ENCODE measurements at places on chromosomes 11 and 22.
A peak's percentile ranks its signal among the peaks of the same experiment; 100 is the strongest.

DNA sequence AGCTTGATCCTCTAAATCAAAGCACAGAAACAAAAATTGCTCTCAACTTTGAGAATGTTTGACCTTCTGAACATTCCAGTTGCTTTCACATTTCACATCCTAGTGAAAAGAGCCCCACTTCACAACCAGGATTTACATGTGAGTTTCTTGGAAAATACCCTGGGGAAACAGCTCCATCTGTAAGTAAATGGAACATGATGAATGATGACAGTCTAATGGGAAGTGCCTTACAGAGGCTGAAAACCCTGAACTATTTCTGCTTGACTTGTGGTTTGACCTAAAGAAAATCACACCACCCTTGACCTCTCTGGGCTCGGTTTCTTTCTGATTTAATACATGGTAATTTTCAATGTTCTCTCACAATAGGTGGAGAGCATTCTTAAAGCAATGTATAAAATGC is 499.4 kb upstream of the API5 start:
- DNase-seq: no peak

DNA sequence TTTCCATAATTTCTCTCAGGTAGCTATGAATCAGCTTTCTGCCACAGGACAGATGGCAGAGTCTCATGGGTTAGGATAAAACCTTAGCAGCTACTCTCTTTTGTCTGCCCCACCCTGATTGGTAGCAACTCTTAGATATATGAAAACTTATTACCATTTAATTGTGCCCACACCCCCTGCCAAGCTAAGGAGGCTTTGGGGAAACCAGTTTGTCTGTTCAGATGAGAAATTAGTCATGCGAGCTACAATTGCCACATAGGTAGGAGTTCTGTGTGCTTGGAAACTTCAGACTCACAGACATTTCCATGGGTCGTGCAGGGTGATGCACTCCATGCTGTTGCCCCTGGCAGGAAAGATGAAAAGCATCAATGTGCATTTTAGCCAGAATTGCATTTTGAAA is 39.9 kb downstream of the CD44 start:
- no peak for DNase-seq

- DNase-seq: no peak
These were observed 78.9 kb upstream of the TBCEL start for GRCh38 chr11:120945042-120945441.

GRCh38 chr11:72631806-72632731 is 42.2 kb downstream of the PDE2A start:
- no peak for DNase-seq

DNA sequence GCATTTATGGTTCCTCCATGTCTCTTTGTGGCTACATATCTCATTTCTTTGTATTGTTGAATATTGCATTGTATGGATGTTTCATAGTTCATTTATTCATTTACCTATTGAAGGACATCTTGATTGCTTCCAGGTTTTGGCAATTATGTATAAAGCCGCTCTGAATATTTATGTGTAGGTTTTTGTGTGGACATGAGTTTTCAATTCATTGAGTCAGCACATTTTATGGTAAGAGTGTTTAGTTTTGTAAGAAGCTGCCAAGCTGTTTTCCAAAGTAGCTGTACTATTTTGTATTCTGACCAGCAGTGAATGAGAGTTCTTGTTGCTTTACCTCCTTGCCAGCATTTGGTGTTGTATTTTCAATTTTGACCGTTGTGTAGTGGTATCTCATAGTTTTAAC is 39.2 kb downstream of the KDM2A start:
- DNase-seq: no peak

DNA sequence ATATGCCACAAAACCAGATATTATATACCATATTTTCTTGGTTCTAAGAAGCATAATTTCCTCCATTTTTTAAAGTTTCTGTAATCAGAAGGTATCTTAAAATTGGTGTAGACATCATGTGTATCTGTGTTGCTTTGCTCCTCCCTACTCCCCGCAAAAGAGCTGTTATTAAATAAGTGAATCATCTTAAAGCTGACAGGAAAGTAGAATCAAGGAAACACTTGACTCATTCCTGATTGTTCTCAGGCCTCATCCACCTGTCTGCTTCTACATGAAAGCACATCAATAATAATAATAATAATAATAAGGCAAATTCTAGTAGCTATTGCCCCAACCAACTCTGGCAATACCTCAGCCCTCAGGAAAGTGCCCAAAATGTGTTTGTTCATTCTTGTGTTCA is 26.2 kb upstream of the GUCY1A2 start:
- DNase-seq: no peak

DNA sequence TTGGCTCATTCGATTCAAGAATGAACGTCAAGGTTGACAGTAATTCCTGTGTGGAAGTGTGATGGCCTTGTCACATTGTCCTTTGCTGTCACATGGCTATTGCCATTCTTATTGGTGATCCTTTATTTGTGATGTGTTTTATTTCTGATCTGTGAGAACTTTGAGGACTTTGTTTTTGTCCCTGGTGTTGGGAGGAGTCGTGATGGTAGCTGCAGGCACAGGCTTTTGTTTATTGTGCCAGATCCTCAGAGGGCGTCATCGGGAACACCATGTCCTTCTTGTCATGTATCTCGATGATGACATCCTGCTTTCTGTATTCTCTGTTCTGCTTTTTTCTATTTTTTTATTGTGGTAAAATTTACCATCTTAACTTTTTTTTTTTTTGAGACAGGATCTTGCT is 5.6 kb downstream of the PICK1 start:
- DNase-seq: no peak

- no peak for DNase-seq
These were observed 62.6 kb upstream of the WT1 start for GRCh38 chr11:32497951-32498350.

DNA sequence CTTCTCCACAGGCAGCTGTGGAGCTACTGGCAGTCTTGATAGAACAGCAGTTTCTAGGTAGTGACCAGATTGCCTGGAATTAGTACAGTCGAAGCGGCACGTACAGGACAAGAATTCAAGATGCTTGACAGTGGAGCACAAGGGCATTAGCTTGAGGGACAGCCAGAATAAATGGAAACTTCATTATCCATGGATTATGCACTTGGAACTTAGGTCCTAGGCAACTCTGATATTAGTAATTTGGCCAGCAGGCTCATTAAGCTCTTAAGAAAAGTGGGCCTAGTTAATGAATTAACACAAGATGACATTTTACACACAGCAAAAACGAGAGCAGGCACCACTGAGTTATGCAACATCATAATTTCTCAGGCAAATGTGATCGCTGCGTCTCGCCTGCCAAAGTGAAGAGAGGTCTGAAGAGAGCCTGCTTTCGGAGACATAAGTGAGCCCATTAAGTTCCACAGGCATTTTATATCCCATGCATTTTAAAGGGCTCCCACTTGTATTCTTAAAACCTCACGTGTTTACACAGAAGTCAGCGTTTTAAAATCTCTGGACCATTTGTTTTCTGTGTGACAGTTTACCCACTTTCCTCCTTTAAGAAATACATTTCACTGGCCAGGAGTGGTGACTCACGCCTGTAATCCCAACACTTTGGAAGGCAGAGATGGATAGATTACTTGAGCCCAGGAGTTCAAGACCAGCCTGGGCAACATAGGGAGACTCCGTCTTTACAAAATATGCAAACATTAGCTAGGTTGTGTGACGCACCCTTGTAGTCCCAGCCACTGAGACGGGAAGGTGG is 66.2 kb downstream of the COMMD9 start:
- no peak for DNase-seq

DNA sequence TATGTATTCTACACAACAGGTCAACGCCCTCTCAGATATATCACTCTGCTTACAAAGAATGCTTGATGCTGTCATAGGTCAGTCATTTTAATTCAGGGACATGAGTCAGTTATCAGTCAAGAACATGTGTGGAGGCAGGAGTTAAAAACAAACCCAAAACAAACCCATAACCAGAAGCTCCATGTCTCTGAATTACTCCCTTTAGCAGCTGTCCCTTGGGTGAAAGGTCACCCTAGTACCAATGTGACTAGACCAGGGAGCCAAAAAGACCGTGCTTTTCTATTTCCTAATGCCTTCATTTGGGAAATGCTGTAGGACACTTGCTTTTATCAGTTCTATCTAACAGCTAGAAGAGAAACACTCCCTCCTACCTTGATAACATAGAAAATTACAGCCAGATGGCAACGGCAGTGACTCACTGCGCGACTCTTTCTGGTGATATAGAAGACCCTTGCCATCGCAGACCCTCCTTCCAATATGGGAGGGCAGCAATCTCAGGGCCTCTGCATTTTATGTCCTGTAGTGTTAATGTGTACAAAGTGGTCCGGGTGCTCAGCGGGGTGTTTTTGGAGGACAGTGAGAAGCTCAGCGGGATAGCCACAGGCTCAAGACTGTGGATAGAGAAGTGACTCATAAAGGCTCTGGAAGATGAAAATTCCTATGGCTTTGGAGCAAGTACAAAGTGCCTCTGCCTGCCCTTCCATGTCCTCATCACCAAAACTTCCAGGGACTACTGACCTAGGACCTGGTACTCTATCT is 24.8 kb downstream of the APOL5 start:
- DNase-seq: no peak

DNA sequence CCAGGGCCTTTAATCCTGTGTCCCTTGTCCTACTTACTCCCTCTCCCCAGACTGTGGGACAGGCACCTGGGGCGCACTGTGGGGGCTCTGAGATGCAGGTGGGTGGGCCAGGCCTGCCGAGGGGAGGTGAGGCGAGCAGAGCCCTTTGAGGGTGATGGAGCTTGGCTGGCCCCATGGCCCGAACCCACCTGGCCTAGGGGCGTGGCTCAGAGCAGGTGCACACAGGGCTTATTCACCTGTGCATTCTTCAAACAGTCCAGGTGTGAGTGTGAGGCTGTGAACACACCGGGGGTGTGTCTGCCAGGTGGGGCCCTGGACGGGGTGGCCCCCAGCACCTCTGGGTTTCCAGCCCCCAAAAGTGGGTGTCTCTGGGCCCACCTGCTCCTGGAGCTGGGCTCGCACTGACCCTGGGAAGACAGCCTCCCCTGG is 9.0 kb upstream of the MUC5AC start:
- DNase-seq: no peak

DNA sequence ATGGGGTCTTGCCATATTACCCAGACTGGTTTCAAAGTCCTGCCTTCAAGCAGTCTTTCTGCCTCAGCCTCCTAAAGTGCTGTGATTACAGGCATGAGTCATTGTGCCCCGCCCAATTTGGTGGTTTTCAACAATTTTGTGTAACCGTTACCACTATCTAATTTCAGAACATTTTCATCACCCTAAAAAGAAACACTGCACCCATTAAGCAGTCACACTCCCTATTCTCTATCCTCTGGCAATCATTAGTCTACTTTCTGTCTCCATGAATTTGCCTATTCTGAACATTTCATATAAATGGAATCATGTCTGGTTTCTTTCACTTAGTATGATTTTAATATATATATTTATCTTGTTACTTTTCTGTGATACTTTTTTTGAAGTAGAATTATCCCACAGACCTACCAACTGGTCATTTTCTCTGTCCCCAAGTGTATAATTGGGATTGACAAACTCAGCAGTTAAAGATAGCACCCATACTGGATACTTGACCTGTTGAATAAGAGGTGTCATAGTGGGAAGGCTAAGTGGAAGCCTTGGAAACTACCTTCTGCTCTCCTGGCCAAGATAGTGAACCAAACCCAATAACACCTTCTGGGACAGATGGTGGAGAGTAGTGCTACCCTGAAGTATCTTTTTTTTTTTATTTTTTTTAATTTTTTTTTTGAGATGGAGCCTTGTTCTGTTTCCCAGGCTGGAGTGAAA is 64.8 kb downstream of the STIM1 start:
- DNase-seq: peak; percentile 45

DNA sequence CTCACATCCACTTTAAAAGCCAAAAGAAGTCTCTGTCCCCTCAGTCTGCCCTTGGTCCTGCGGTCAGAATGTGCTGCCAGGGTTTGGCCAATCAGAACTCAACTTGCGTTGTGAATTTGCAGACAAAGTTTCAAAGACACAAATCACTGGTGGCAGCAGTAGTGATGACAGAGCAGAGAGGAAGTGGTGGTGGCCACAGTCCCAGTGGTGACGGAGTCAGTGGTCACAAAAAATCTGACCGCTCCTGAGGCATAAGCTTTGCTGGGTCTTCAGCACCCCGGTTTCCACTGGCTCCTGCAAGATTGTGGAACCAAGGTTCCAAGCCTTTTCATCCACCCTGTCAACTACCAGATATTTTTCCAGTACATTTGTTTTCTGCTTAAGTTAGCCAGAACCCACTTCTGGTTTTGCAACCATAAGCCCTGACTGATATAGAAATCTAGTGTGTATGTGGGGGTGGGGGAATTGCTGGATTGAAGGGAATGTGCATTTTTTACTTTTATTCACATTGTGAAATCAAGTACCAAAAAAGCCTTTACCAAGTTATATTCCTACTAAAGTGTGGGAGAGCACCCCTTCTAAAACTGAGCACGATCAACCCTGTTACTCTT is 112.3 kb downstream of the TMPRSS5 start:
- no peak for DNase-seq

GRCh38 chr22:30472994-30473720 is 1.3 kb upstream of the SEC14L3 start:
- DNase-seq: no peak

DNA sequence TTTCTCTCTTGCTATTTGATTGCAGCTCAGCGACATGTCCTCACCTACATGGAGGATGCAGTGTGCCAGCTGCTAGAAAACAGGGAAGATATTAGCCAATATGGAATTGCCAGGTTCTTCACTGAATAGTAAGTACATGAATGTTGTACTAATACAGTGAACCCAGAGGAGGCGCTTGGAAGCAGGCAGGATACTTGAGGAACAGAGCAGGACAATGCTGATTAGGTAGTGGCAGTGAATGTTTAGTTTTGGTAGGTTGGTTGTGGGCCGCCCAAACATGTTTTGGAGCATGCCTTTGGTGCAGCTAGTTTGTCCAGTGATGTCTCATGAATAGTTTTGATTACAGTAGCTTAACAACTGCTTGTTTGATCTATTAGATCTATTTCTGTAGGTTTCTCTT is 50.6 kb downstream of the CSTPP1 start:
- DNase-seq: no peak

DNA sequence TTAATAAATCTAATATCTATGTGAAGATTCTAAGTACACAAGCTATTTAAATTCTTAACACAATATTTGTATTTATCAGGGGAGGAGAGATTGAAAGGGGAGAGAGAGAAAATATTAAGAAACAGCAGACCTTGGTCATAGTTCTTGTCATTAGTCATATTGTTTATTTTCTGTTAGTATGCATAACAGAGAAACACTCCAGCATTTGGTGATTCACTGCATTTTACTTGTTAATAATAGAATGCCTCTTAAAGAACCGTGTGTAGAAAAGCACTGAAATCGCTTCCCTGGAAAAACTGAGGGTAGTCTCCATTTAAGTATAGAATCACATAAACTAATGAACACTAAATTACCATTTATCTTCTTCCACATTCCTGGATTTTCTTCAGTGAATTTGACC is 122.7 kb upstream of the TRPC6 start:
- DNase-seq: no peak

- DNase-seq: no peak
These were observed 16.8 kb downstream of the RCN1 start for GRCh38 chr11:32107647-32108046.

DNA sequence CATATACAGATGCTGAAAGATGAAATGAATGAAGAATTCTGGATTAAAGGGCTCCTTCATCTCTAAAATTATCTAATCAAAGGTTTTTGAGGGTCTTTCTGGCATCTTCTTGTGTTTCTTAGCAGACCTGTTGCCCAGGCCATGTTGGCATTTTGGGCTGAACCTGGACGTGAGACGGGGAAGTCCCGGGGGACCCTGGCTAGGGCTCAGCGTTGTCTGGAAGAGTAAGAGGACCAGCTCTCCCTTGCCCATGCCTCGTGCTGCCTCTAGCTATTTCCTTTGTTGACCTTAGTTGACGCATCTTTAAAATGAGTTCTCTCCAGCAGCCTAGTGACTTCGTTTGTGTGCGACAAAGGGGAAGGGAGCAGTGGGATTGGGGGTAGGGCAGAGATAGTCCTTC is 152.2 kb downstream of the ST3GAL4 start:
- no peak for DNase-seq

Data from activated CD8-positive, alpha-beta memory T cell treated with anti-CD3 and anti-CD28 coated beads for 1 hour (primary cell).